Nasal cavity respiratory epithelium epithelial cell of viscerocranial mucosa (primary cell): ENCODE measurements at places on chromosomes 1 and 21. TPM values are rescaled to one million over a fixed set of nuclear protein-coding genes. Genes with fewer than 3 reads are reported as not detected.

APCS gene
- total RNA-seq: not detected in 2 replicates

MYBPH gene
- total RNA-seq: not detected in 2 replicates

CXADR gene
- total RNA-seq: 56.7 and 72.5 TPM in 2 replicates

SPRR1A gene
- 3.1 and 9.5 TPM in 2 replicates for total RNA-seq

S100A2 gene
- 666 and 777 TPM in 2 replicates for total RNA-seq

FAM131C gene
- 0.34 and 1.00 TPM in 2 replicates for total RNA-seq

OR2M3 gene
- total RNA-seq: not detected in 2 replicates

FAM72C gene
- not detected in 2 replicates for total RNA-seq

EDARADD gene
- total RNA-seq: 2.4 and 10.0 TPM in 2 replicates

ADAMTS1 gene
- 28.4 and 34.2 TPM in 2 replicates for total RNA-seq

OR10T2 gene
- not detected in 2 replicates for total RNA-seq

GBP6 gene
- total RNA-seq: 29.4 and 82.7 TPM in 2 replicates

ARHGEF11 gene
- total RNA-seq: 19.1 and 26.6 TPM in 2 replicates

KRTAP11-1 gene
- not detected in 2 replicates for total RNA-seq
